ENCODE measurements at places on chromosomes 5 and 9.

DNA sequence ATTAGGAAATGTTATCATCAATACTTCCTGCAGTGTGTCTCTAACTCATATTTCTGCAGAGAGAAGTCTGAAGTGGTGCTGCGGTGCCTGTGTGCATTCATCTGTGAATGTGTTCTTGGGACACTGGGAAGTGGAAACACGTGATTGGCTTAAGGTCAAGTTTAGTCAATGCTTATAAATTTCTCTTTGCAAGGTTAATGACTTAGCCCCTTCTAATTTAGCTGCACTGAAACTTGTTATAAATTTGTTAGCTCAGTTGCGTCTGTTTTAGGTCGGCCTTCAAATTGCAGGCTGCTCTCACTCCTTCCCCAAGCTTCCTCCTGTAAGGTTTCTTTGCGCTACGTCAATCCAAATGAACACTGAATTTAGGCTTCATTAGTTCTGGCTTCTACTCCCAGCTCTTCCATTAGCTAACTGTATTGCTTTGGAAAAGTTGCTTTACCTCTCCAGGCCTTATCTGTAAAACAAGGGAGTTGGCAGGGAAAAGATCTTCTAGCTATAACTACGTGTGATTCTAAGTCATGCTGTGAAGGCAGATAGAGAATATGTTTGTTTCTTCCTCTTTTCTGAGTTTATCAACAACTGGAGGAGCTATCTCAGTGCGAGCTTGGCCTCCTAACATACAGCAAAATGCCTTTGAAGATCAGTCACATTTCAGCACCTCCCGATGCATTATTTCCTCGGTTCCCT is 341.8 kb downstream of the NFIB start:
- DNase-seq: no peak

- no peak for DNase-seq
Measured at GRCh38 chr5:16886366-16886736, 49.7 kb downstream of the MYO10 start.

GRCh38 chr5:142221091-142221860 is 103.5 kb downstream of the SPRY4 start:
- DNase-seq: no peak

DNA sequence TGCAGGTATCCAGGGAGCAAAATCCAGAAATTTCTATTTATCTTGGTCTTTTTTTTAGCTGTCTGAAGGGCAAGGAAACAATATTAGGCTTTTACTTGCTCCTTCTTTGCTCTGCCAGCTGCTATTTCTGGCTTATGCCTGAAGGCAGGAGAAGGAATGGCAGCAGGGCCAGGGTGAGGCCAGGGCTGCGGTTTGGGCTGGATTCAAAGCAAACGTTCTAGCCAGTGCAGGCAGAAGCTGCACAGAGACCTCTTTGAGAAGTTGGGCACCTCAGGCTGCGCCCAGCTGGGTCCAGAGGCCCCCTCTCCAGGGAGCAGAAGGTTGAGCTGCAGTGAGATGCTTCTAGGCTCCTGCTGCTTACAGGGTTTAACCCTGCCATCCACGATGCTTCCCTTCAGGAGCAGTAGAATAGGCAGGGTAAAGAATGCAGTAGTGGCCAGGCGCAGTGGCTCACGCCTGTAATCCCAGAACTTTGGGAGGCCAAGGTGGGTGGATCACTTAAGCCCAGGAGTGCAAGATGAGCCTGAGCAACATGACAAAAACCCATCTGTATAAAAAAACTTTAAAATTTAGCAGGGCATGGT is 201.2 kb downstream of the ADCY2 start:
- DNase-seq: no peak

GRCh38 chr5:72441862-72442540 is 65.2 kb downstream of the ZNF366 start:
- DNase-seq: no peak

GRCh38 chr9:1939466-1939865 is 75.7 kb upstream of the SMARCA2 start:
- no peak for DNase-seq

DNA sequence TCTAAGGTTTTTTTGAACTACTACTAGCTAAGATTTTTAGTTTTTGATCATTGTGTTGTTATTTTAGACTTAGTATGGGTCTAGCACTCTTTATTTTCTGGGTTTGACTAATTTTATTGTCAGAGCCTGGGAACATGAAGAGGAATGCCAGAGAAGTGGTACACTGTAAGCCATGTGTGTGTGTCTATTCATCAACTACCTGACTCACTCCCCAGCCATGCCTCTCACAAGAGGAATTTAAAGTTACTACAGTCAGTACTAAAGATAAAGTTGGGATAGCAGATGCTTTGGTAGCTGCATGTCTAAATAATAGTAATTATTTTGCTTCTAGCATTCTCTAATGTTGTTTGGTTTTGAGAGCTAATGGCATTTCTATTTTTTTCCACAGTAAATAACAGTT is 264.8 kb downstream of the CSNK1G3 start:
- no peak for DNase-seq

- DNase-seq: no peak
Measured at GRCh38 chr5:142918959-142919635, 148.9 kb downstream of the ARHGAP26 start.

DNA sequence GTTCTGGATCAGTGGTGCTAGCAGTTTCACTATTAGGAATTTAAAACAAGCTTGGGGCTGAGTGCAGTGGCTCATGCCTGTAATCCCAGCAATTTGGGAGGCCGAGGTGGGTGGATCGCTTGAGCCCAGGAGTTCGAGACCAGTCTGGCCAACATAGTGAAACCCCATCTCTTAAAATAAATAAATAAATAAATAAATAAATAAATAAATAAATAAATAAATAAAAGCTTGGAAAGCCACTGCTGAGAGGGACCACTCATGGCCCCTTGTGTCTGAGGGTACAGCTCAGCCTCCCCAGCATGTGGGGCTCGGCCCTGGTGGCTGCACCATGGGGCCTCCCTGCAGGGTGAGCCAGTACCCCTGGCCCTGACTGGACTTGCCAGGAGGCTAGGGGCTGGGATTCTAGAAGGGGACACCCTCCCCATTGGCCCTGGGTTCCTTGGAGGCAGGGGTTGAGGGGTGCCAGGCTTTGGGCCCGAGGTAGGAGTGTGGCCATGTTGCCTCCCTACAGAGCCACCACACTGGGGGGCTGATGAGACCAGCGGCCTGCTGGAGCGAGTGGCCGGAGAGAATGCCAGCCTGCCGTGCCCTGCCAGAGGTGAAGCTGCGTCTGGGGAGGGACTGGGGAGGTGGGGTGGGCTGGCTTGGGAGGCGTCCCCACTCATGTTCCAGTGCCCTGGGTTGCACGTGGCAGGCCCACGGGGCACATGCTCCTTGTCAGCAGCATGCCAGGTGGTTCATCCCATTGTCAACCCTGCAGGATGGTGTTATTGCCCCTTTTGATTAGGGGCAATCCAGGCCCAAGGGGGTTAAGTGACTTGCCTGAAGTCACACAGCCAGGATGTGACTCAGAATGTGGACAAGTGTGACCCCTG is 76.5 kb downstream of the HMCN2 start:
- no peak for DNase-seq

DNA sequence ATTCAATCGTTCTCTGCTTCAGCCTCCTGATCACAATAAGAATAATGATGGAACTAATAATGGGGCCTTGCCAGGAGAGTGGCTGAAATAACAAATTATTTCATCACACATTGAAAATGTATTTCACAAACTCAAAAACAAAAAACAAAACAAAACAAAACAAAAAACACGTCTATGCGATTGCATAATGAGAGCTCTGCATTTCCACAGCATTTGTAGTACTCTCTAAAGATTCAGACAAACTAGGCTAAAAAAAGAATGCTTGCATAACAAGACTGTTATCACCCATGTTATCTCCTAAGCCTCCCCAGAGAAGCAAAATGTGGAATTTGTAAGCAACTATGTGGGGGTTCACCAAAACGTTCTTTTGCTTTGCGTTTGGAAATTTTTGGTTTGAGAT is 48.1 kb downstream of the PRELID2 start:
- no peak for DNase-seq

- no peak for DNase-seq
Measured at GRCh38 chr5:165525271-165525670, 2019.9 kb downstream of the MAT2B start.

GRCh38 chr5:107253246-107253645 is 417.5 kb downstream of the EFNA5 start:
- DNase-seq: no peak

DNA sequence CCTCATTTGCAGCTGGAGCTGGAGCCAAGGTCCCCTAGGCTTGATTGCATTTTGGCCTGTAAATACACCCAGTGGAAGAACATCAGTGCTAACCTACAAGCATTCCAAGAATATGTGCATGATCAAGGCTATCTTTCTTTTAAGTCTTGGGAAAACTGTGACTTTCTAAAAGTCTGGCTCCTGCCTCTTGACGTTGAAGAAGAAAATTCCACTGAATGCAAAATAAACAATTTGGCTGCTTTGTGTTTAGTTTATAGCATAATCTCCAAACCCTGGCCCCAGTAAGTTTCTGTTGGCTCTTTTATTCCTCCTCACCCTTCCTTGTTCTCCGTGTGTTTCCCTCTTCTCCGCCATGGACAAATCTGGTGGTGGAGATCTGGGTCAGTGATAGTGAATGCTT is 109.3 kb upstream of the TLE1 start:
- DNase-seq: no peak

DNA sequence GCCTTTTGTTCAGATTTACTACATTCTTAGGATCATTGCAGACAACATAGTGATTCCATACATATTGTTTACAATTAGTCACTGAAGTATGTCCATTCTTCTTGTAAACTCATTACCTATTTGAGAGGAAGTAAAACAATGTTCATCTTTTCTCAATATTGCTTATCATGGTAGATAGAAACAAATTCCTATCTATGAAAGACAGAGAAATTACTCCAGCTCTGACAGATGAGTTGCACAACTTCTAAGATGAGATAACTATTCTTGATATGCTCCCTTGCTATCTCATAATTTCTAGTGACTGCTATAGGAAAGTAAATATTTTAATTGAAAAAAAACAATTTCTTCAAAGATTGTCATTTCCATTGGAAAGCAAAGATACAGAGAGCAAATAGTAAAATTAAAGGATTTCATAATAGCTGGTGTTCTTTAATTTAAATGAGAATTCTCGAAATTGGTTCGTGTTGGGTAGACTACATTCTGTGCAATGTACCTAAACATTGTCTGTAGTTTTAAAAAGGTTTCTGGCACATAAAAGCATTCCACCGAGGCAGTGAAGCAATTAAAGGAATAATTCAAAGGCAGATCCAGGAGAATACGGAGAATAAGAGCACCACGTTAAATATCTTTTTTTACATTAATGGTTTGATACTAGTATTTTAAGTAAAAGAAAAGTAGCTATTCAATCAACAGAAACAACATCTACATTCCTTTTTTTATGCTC is 1029.1 kb upstream of the ACO1 start:
- no peak for DNase-seq

- no peak for DNase-seq
Measured at GRCh38 chr5:90548069-90548593, 10.5 kb upstream of the ADGRV1 start.

GRCh38 chr9:79731171-79731890 is 159.6 kb downstream of the TLE4 start:
- DNase-seq: no peak

- DNase-seq: no peak
Measured at GRCh38 chr5:84602371-84602771, 217.7 kb upstream of the EDIL3 start.

All from immature natural killer cell (primary cell).